ENCODE measurements at places on chromosomes 1 and 21. TPM values are rescaled to one million over a fixed set of nuclear protein-coding genes. Genes with fewer than 3 reads are reported as not detected.

The SYDE2 gene
- total RNA-seq, result 23.0 TPM

The TMPRSS2 gene
- 110 TPM for total RNA-seq

DNA sequence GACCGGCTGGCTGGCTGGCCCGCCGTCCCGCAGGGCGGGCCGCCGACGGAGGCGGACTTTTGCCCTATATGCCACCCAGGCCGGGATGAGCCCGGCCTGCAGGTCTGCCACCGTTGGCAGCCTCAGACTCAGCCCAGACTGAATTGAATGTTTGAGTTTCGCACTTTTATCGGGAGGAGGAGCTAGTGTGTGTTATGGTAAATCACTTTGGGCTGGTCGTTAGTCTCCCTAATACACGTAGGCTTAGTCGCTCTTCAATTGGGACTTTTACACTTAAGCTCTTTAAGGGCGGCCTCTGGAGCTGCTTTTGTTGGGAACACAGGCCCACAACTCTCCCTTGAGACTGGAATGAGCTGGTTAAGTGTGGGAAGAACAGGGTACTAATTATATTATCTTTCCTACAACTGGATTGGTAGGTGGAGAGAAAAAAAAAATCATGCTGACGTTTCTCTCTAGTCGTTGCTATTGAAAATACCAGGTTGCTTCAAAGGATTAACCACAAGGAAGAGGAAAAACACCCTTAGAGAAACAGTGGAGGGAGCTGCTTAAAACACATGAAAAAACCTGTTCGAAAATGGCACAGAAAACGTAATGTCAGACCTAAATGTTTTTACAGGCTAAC lies 1.4 kb upstream of the IRF2BP2 start:
- DNase-seq, result peak; percentile 69

DNA sequence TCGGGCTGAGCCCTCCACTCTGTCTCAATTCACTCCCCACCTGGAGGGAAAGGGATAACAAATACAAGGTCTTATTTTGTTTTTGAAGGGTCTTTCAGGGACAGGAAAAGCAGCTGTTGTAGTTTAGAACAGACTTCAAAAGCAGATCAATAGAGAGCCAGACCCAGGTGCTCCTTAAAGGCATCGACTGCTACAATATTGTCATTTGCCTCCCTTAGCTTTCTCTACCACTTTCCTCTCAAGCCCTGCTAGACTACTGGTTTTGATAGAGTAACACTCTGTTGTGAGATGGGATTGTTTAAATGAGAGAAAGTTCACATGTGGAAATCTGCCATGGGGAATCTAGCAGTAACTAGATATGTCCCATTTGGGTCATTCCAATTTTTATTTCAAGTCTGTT lies 24.0 kb downstream of the RGS7 start:
- no peak for DNase-seq

The LRP8 gene
- total RNA-seq, result 23.0 TPM

GRCh38 chr21:45414396-45415187 lies 9.6 kb downstream of the COL18A1 start:
- peak; percentile 50 for DNase-seq

GRCh38 chr21:18170221-18170620 lies 74.4 kb upstream of the CHODL start:
- no peak for DNase-seq

GRCh38 chr1:18918417-18918816 lies 16.1 kb upstream of the ALDH4A1 start:
- DNase-seq, result no peak

The FCGR2B gene
- total RNA-seq, result 24.1 TPM

GRCh38 chr1:27726173-27727044 lies 648 bp downstream of the FAM76A start:
- DNase-seq, result no peak

DNA sequence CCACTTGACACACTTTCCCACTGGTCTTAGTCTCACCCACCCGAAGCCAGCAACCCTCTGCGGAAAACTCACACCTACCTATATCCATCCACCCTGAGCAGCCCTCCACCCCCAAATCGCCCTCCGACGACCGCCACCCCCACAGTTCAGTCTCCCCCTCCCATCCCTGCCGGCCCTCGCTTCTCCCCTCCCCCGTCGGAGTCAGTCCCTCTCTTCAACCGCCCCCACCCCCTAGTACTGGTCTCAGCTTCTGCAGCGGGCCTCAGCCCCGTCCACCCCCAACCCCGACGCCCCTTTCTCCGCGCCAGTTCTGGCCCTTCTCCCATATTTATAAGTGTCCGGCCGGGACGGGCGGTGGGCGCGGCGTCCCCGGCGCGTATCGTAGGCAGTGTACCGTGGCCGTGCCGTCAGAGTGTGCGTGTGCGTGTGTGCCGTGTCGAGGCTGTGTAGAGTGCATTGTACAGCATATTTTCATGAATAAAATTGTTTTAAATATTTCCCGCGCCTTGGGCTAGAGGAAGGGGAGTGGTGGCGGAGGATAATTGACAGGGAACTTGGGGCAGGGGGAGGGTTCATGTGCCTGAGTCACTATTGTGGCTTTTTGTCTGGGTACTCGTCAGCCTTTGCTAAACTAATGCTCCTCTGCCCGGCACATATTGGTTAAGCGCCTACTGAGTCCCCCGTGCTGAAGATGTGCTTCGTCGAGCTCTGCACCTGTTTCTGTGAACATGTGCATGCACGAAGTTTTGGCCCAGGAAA lies 22.0 kb downstream of the FOXO6 start:
- DNase-seq, result peak; percentile 83

The NEGR1 gene
- 8.5 TPM for total RNA-seq

The FCRLA gene
- total RNA-seq, result 0.52 TPM

DNA sequence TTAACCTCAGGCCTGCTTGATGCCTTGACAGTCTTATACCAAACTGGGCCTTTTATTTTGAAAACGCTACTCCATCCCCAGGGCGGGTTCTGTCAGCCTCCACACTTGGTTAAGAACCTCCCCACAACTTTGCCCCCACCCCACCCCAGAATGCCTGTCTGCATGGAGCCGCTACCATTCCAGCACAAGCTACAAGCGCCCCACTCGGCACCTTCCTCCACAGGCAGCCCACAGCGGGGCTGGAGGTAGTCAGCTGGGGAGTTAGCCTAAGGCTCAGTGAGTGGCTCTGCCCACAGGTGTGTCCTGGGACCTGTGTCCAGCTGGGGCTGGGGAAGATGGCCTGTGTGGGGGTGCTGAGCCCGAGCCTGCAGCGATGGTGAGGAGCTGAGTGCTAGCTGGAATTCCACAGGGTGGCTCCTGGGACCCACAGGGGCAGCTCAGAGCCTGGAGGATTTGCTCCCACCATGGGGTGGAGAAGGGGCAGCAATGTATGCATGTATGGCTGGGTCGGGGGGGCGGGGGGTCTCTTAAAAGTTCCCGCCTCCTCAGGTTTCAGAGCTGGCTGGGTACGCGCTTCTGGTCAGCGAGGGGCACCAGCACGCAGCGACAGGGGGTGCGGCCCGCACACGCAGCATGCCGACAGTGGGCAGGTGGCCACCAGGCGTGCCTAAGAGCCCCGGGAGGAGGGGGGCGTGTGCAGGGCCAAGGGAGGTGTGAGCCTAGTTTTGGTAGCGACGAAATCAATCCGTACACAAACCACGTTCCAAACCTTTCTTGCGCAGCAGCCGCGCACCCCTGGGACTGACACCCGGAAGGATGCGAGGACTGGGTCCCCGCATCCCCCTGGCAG lies 917 bp downstream of the ETNK2 start:
- peak; percentile 58 for DNase-seq

DNA sequence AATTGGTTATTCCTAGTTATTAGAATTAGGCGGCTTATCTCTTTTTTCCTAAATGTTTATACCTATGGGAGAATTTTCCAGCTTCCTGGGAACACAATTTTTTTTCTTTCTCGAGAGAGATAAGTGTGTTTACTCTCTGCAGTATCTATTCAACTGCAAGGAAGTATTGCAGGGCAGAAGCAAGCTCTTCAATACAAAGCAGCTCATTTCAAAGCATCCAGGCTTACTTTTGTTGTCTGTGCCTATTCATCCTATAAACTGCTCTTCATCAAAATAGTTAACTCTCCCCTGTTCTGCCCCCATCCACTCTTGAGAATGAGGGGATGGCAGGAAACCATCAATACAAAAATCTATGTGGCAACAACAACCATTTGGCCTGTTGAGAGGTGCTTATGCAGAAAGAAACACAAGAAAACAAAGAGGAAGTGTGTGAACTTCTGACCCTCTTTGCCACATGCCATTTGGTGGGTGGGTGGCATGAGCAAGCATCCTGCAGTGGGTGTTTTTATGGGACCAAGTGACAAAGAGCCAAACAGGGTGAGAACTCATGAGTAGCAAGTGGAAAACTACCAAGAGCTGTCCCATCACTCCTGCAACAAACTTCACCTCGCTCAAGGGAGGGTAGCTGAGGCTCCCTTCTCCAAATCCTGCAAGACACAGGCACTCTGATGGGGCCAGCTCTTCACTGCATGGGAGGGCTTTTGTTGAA lies 50.6 kb upstream of the MRPS6 start:
- peak; percentile 45 for DNase-seq

The SYT2 gene
- not detected for total RNA-seq

The AMPD1 gene
- total RNA-seq, result not detected

DNA sequence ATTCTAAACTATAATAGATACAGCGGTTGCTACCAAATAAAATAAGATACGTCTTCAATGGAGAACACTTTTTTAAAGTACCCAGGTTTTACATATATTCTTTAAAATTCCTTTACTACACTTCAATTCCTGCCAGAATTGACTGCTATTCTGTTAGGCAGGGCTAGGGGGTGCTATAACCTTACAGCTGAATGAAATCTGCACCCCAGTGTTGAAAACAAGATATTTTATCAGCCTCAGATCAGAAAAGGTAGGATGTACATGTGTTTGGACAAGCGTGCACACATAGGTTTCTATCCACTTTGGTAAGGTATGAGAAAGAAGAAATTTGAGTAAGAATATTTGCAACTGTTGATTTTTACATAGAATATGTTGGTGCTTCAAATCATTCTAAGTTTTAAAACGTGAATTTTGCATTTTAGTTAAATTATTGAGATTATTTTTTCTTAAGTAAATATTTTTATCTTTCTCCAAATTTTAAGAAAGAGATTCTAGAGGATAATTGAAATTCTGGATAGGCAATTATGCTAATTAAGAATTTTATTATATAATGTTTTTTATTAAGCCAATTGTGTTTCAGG lies 490.8 kb upstream of the ADGRL4 start:
- DNase-seq, result no peak

DNA sequence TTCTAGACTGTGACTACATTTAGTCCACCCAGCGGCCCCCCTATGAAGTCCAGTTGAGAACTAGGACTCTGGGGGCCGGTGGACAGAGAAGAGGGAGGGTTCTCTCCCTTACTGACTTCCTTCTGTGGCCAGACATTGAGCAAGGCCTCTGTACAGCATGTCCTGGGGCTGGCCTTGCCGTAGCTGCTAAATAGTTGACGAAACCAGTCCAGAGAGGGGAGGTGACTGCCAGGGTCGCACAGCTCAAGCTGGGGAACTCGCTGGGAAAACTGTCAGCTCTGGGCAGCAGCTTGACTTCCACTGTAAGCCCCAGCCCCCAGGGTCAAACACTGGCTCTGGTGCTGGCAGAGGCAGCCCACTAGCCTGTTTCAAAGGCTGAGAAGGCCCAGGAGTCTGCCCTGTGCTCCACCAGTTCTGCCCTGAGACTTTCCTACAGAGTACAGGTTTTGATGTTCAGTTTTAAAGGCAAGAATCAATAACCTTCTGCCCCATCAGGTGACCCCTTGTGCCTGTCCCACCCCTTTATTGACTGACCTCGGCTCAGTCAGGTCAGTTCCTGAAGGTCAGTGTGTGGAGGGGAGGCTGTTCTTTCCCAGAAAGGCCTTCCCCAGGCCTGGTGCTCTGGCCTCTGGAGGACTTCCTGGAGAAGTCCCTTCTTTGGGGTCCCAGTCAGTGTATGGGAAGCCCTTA lies 14.1 kb downstream of the PCSK9 start:
- no peak for DNase-seq

DNA sequence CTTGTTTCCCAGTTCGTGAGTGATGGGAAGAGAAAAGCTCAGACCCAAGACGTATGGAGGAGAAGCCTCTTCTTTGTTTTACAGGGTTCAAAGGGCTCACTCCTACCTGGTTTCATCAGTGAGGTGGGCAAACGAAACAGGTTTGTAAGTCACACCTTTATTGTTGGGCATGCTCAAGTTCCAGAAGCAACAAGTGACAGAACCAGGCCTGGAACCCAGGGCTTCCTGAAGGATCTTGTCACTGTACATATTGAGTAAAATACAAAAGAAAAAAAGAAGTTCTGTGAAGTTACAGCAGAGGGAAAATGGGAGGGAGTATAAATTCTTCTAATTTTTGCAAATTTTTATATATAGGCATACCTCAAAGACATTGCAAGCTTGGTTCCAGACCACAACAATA lies 320.9 kb upstream of the PROX1 start:
- no peak for DNase-seq

DNA sequence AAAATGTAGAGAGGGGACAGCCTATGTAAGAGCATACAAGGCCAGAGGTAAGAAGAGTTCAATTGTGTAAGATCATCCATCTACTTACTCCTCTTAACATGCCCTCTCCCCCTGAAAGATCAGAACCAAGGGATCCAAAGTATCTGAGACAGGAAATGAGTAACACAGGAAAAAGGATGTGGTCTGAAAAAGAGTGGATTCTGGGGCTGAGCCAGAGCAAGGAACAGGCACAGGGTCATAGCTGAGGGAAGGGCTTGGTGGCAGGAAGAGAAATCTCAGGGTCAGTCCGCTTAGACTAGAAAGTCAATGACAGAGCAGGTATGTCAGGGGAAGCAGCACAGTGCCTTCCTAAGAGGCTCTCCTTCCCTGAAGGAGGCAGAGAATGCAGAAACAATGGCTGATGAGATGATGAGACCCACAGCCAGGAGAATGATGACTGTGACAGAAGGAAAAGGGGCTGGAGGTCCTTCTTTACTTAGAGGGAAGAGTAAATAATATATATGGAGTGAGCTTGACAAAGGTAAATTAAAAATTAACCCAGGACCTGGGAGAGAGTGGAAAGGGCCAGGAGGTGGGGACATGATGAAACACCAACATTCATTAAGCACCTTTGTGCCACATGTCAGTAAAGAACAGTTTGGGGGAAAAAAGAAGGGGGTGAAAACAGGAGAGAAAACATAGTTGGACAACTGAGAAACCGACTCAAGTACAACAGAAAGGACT lies 26.2 kb upstream of the A3GALT2 start:
- no peak for DNase-seq

GRCh38 chr21:32844653-32845436 lies 73.3 kb upstream of the PAXBP1 start:
- DNase-seq, result no peak

GRCh38 chr1:87478231-87478630 lies 149.6 kb downstream of the LMO4 start:
- no peak for DNase-seq

- no peak for DNase-seq
Observed at GRCh38 chr1:236768601-236769000, 26.5 kb upstream of the MTR start.
